ENCODE measurements at places on chromosomes 5 and 9.

DNA sequence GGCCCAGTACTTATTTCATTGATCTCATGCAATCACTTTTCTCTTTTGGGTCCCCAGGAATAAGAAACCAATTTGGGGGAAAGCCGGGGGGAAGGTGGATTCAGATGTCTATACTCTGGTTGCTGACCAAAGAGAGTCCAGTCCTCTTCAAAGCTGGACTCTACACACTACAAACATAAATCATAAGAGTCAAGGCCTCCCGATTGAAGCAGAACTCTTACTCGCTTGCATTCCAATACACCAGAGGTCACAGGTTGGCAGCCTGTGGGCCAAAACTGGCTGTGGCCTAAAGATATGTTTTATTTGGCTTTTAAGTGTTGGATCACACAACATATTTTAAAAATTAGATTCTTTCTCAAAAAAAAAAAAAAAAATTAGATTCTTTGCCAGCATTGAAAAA lies 311.4 kb upstream of the MSX2 start:
- no peak for DNase-seq

DNA sequence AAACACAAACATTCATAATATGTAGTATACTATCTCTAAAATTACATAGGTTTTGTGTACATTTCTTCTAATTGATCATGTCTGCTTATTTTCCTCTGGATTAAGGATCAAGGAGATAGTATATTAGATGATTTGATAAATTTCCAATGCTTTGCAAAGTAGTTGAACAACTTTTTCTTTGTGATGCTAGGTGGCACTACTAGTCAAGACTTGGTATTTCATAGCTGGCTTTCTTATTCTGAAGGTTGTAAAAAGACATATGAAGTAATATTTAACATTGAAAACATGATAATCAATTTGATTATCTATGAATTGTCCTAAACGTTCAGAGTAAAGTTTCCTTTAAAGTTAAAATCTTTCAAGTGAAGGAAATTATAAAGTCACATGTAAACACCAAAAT lies 106.1 kb upstream of the FGF10 start:
- DNase-seq: no peak

GRCh38 chr5:60131504-60131903 lies 238.0 kb upstream of the PDE4D start:
- no peak for DNase-seq

DNA sequence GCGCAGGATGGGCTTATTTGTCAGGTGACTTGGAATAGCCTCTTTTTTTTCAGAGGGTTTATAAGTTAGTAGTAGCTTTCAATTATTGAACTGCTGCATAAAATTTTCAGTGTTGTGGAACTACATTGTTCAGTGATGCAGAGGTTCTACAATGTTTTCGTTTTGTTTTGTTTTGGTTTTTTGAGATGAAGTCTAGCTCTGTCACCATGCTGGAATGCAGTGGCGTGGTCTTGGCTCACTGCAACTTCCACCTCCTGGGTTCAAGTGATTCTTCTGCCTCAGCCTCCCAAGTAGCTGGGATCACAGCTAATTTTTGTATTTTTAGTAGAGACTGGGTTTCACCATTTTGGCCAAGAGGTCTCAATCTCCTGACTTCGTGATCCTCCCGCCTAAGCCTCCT lies 22.0 kb downstream of the NUP188 start:
- DNase-seq: no peak

DNA sequence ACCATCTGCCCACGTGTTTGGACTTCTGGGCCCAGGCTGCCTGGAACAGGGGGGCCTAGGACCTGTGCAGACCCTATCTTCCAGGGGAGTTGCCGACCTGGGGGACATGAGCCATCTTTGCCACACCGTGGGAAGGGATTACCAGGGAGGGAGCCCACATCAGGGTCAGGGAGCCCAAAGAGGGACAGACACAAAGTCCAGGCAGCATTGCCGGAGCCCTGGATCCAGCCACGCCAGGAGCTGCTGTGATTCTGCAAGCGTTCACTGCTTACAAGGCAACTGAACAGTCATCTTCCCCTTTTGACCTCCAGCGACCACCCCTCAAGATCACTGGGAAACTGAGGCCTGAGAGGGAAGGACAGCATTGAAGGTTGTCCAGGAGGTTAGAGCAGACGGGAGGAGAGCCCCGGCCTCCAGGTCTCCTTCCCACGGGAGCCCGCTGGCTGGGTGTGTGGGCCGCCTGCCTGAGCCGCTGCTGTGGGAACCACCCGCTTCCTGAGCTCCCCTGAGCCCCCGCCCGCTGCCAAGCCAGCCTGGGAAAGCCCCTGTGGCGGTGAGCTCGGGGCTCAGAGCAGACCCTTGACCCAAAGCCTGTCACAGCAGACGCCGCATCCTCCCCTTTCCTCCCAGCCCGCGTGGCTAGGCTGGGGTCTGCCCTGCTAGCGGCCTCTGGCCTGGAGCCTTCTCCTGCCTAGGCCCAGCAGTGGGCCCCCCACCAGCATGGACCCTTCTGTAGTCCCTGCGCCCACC lies 17.1 kb upstream of the NOTCH1 start:
- DNase-seq: no peak

- no peak for DNase-seq
Observed at GRCh38 chr9:17003576-17004240, 131.1 kb upstream of the CNTLN start.

GRCh38 chr5:102545175-102545574 lies 46.4 kb upstream of the SLCO6A1 start:
- DNase-seq: no peak

- no peak for DNase-seq
Observed at GRCh38 chr5:171342362-171343111, 33.5 kb downstream of the TLX3 start.

- DNase-seq: no peak
Observed at GRCh38 chr9:74133921-74134320, 363.2 kb upstream of the RORB start.

DNA sequence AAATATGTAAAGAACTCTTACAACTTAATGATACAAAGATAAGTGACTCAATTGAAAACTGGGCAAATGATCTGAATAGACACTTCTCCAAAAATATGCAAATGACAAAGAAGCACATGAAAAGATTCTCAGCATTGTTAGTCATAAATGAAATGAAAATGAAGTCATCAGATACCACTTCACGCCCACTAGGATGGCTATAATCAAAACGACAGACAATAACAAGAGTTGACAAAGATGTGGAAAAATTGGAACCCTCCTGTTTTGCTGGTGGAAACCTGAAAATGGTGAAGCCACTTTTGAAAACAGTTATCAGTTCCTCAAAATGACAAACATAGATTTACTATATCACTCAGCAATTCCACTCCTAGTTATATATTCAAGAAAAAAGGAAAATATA lies 7.9 kb upstream of the SYK start:
- no peak for DNase-seq

DNA sequence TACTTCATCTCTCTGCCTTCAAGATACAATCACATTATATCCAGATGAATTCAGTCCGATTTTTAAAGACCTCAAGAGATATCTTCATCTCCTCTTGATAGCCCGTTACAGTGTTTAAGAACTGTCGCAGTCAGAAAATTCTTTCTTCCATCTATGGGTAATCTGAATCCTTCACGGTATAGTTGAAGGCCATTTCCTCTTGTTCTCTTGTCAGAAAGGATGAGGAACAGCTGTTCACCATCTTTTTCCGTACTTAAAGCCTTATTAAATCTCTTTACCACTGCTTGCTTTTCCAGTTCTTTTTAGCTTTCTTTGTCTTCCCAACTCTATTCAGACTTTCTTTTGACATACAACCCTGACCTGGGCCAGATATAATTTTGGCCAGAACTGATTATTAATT lies 121.8 kb downstream of the XRCC4 start:
- no peak for DNase-seq

- DNase-seq: no peak
Observed at GRCh38 chr9:8815931-8816330, 1016.4 kb upstream of the DMAC1 start.

GRCh38 chr9:136626740-136627642 lies 35.7 kb upstream of the EGFL7 start:
- no peak for DNase-seq

GRCh38 chr5:117133198-117133597 lies 558.6 kb upstream of the SEMA6A start:
- DNase-seq: no peak

GRCh38 chr5:150210644-150211043 lies 20.8 kb downstream of the SLC6A7 start:
- DNase-seq: no peak

DNA sequence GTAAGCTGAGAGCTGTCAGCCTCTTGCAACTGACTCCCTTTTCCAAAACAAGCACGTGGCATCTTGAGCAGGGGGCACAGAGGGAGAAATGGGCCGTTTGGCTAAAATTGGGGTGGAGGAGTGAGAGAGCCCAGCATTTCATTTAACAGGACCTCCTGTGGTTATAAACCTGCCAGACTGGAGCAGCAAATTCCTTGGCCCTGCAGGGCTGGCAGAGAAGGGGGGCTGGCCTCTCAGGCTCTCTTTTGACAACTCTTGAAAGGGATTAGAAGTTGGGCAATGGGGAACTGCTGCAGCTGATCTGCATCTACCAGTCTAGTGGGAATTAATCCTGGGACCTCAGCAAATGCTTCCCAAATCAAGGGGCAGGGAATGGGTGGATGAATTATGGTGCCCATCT lies 7.2 kb upstream of the POU4F3 start:
- no peak for DNase-seq

- DNase-seq: no peak
Observed at GRCh38 chr5:160274483-160274931, 37.9 kb downstream of the CCNJL start.

GRCh38 chr9:8822667-8823025 lies 1023.1 kb upstream of the DMAC1 start:
- no peak for DNase-seq

- DNase-seq: no peak
Observed at GRCh38 chr5:65050826-65051498, 282.2 kb downstream of the CWC27 start.

DNA sequence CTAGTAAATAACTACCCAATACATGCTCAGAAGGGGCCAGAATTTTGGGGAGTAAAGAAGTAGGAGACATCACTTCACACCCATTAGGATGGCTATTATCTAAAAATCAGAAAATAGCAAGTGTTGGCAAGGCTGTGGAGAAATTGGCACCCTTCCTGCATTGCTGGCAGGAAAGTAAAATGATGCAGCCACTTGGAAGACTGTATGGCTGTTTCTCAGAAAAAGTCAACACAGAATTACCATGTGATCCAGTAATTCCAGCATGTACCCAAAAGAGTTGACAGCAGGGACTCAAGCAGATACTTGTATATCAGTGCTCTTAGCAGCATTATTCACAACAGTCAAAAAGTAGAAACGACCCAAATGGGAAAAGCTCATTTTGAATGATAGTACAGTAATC lies 107.6 kb downstream of the APBA1 start:
- DNase-seq: no peak

DNA sequence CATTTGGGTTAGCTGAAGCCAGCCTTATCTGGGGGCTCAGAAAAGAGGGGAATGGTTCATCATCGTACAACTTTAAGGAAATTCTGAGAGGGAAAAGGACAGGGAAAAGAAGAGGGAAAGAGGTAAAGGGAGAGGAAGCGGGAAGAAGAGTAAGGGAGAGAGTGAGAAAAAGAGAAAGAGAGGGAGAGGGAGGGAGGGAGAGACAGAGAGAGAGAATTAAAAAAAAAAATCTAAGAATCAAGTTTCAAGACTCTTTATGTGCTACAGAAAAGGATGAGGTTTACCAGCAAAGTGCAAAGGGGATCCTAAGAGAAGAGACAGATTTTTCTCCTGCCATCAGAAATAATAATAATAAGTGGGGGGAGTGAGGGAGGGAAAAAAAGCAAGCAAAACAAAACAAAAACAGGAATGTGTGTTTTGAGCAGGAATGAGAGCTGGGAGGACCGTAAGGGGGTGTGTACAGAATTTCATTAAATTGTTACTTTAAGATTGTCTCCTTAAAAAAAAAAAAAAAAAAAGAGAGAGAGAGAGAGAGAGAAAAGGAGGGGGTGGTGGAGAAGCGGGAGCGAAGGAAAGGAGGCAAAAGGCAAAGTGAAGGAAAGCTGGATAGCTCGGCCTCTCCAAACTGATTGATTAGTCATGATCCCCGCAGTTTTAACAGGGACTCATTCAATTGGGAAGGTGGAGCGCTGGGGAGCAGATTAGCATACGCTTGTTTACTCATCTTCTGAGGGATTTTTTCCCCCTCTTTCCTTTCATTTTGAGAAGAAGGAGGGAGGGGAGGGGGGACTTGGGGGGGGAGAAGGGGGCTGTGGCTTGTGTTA lies 438 bp upstream of the PAPPA start:
- DNase-seq: no peak

DNA sequence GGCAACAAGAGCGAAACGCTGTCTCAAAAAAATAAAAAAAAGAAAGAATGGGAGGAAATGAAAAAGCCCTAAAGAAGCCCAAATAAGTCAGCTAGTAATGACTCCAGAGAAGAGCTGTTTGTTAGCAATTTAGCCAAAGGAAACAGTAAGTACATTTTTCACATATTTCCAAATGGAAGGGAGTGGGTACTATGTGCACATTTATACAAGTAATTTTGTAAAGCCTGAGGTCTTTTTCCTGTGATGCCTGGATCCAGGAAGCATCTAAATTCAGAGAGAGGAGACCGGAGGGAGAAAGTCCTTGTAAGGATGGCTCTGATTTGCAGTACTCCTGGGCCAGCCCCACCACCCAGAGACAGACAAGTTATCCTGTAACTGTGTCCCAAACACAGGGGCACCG lies 14.7 kb downstream of the FBP1 start:
- no peak for DNase-seq

- DNase-seq: no peak
Observed at GRCh38 chr5:18772475-18772874, 1138.2 kb downstream of the TAF11L14 start.

GRCh38 chr9:127305838-127306226 lies 41.3 kb downstream of the GARNL3 start:
- no peak for DNase-seq

DNA sequence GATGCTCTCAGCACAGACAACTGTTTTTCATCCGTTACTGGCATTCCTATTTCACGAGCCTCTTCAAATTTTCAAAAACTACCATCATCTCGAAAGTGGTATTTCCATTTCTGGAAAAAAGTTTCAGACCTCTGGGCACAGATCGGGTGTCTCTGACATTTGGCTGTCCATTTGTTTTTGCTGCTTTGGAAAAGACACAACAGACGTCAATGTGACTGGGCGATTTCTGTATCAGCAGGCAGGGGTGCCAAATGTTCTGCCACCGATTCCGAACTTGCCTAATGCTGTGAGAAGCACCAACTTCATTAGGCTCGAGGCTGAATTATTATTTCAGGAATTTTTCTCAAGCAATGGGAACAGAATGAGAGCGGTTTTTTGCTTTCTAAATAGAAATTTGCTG lies 105.6 kb downstream of the ARSB start:
- DNase-seq: no peak

All from chondrocyte (in vitro differentiated cells).